ENCODE measurements at places on chromosomes 3 and 15.
A peak's percentile ranks its signal among the peaks of the same experiment; 100 is the strongest.

DNA sequence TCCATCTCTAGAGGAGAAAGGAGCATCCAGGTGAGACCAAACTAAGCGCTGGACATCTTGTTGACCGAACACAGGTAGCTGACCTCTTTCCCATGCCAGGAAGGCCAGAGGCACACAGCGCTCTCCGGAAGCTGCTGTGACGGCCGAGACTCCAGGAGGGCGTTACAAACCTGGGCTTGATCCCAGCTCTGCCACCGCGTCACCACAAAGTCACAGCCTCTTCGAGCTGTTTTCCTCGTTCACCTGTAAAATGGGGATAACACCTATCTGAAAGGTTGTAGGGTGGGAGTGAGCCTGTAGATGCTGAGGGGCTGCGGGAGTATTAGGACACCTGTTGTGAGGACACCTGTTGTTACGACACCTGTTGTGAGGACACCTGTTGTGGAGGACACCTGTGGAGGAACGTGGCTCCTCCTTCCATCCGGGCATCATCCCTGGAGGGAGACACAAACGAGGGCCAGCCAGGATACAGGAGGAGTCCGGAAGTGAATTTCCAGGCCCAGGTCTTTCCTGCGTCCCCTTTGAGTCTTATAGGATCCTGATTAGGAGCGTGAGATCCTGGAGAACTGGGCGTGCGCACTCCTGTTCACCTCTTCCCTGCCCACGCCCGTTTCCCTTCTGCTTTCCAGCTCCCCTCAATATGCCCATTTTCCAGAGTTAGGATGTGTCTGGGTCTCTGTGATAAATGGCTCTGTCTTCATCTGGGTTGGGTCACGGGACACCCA is 2.3 kb upstream of the MUC4 start:
- DNase-seq: no peak

DNA sequence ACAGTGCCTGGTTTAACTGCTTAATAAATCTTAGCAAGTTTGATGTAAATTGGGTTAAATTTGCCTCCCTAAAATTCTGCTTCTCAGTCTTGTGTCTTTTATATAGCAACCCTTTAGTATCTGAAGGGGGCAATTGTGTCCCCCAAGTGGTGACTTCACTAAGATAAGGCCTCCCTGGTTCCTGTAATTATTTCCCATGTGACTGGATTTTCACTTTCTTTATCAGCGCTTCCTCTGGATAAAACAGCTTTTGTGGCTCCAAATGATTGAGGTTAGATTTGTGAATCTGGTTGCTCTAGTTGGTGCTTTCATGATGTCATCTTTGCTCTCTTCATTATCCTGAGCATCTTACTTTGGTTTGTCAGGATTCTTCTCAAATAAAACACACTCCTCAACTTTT is 334.3 kb upstream of the CTDSPL start:
- DNase-seq: no peak

DNA sequence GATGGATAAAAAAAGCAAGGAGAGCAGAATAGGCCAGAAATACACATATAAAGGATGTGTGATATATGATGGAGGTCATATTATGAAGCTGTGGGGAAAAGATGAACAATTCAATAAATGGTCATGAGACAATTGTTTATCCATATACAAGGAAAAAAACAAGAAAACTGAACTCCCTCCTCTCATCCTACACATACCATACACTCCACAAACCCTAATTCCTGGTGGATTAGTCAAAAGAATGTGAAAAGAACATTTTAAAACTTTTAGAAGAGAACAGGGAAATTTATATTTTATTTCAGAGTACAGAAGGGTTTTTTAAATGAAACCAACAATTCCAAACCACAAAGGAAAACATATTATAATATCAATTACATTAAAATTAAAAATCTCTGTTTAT is 34.5 kb upstream of the NR2E3 start:
- no peak for DNase-seq

GRCh38 chr15:45429941-45430792 is 51.8 kb upstream of the GATM start:
- DNase-seq: no peak

DNA sequence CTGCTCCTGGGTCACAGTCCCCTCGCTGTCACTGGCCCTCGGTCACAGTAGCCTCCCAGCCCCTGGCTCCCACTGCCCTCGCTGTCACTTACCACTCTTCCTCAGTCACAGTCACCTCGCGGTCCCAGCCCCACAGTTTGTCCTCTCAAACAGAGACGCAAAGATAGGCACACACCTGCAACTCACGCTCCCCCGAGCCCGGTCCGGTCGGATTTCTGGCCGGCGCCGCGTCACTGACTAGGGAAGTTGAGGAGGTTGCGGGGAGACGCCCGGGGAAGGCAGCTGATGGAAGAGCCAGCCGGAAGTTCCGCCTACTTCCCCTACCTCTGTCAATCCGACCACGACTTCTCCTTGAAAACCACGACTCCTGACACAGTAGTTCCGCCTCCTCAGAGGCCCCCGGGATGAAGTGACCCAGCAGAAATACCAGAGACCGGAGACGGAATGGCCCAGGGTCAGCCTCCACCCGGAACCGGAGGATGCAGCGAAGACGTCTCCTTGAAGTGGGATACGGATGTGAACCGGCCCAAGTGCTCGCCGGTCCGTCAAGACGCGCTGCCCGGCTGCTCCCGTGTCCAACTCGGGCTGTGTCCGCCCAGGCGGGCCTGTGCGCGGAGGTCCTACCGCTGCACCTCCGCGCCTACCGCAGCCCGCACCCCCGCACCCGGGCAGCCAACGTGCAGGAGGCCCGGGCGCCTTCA is at the start of gene PCYT1A:
Gene PCYT1A, minus strand, starts transcription at position 287 of the 701 bp plus-strand sequence. CDS start 17,195 bp downstream, outside the sequence.
- peak; percentile 82 for DNase-seq

DNA sequence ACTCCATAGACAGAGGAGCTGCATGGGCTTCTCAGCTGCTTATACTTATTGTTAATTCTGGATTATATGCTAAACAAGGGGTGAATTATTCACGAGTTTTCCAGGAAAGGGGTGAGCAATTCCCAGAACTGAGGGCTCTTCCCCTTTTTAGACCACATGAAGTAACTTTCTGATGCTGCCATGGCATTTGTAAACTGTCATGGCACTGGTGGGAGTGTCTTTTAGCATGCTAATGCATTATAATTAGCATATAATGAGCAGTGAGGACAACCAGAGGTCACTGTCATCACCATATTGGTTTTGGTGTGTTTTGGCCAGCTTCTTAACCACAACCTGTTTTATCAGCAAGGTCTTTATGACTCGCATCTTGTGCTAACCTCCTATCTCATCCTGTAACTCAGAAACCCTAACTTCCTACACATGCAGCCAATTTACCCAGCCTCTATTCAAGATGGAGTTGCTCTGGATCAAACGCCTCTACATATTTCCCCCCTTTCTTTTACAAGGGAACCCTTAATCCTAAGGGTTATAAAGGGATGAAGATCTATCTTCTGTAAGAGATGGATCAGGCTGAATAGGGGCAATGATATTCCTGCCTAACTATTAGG is 12.1 kb upstream of the DMXL2 start:
- no peak for DNase-seq

DNA sequence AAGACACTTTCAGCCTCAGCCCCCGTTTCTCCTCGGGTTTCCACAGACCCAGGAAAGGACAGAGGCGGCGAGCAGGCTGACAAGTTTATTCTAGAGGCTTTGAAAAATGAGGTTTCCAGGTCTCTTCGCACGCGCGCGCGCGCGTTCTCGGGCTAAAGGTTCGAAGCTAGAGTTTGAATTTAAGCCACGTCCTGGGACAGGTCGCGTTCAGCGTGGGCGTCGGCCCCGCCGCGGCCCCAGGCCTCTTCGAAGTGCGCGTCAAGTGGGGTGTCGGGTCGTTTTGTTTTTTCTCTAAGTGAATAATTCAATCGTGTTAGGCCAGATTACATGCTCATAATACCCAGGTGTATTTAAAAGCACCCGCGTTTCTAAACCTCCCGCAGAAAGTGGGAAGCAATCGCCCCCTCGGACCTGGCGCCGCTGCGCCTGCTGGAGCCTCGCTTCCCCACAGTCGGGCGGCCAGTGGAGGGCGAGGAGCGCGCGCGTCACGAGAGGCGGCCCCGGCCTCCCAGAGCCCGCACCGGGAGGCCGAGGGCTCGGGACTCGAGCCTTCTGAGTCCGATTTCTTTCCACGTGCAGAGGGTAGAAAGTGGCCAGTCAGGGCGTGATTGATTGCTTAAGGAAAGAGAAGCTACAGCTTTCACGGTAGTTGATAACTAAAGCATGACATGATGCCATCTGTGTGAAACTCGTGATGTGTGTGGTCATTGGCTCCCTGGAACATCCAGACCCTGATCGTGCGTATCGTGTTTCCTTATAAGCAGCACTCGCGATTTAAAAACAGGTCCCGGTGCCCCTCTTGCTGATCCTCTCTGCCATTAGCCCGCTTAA is 15.8 kb upstream of the SOX2 start:
- no peak for DNase-seq
